ENCODE measurements at places on chromosomes 3 and 15.

GRCh38 chr3:65004306-65004705 lies 316.5 kb upstream of the ADAMTS9 start:
- no peak for DNase-seq

DNA sequence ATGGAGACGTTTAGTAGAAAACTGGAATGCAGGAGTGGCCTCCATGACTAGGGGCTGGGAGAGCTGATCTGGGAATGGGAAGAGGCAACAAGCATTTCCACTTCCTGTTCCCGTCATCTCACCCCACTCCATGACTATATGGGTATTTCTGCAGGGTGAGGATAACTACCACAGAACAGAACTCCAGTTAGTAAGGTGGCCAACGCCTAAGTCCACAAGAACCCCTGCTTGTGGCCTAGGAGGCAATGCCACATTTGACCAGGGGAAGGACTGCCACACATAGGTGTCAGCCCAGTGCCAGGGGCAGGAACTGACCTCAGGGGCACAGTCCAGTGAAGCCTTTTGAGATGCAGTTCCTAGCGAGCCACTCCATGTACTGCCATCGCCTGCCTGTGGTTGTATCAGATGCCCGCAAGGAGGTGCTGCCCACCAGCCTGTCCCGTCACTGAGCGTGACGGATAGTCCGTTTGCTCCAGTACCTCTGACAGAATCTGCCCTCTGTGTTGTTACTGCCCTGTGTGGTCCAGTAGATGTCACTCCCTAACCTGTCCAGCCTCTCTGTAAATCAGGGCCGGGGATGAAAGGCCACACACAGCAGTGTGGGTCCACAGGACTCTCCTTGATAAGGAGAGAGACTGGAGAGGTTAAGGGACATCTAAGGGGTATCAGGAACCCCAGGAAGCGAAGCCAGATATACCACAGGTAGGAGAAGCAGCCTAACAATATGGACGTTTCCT lies 3.5 kb upstream of the MTFMT start:
- DNase-seq: no peak

- no peak for DNase-seq
These were observed 66.5 kb upstream of the SNTN start for GRCh38 chr3:63585927-63586326.

- DNase-seq: no peak
These were observed 5.6 kb upstream of the ARL8B start for GRCh38 chr3:5116538-5116937.

DNA sequence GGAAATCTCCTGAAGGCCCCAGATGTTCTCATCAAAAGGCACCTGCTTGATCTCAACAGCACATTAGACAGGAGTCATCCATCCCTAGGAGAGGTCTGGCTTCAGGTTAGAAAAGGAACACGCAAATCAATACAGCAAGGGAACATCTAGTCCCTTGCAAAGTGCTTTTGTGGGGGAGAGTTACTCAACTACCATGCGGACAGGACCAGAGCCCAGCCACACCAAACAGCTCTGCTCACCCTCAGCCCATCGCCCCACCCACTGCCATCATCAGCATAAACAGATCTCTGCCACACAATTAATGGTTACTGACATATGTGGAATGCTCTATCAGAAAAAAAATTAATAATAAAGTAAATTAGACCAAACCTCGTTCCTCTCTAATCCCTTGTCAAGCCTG lies 85.6 kb downstream of the MYLK start:
- DNase-seq: no peak
